Natural killer cell (primary cell): ENCODE measurements at places on chromosomes 6 and 20. TPM values are rescaled to one million over a fixed set of nuclear protein-coding genes. Genes with fewer than 3 reads are reported as not detected.

GRCh38 chr20:34676642-34677373, at the start of gene PIGU:
Gene PIGU (minus strand): TSS chr20:34677092. CDS start chr20:34677085, 7 bp downstream.
- peak; percentile 98 for DNase-seq

DNA sequence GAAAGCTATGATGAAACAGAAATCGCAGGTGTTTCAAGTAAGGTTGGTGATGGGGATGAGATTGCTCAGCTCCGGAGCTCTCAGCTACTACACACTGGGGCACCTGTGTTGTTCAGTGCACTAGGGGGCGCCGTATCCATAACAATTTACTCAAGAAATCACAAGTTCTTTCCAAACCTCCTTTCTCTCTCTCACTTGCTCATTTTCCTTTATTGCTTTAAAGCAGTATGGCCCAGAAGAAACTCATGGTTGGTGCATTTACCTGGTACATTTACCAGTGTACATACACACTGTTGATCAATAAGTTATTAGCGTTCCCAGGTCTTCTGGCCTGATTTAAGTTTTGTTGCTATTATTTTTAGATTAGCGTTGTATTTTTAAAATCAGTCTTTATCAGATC, 235.2 kb upstream of the TAB2 start:
- peak; percentile 46 for DNase-seq

DNA sequence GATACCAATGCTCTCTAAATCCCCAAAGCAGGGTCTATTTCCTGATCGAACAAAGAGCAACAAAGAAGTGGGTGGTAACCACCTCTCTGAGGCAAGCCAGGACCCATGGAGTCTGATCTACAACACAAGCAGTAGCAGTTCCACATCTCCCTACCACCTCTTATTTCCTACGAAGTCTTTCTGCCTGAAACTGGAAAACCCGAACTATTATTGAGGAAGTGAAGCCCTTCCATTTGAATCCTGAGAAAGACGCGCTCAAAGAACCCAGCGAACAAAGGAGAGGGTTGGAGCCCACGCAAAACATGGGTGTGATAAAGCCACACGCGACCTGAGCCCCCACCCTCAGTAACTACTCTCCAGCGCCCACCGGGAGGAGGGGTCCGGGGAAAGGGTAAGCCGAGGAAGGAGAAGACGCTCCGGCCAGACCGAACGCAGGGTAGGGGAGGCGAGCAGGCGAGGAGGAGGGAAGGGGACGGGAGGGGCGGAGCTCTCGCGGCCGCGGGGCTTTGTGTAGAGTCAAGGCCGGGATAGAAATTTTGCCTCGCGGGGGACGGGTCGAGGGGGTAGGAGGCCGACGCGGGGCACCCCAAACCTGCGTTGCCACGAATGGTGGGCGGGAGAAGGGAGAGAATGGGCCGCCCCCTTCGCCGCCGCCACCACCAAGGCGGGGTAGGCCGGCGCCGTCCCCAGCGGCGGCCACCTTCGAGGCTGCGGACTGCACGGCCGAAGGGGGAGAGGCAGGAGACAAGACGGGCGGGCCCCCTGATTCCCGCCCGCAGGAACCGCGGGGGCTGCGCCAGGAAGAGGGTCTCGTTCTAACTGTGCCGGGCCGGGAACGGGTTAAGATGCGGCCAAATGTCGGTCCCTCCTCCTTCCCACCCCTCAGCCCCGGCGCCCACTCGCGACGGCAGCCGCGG, 802 bp downstream of the HDAC2 start:
- peak; percentile 66 for DNase-seq

The OTOR gene
- not detected for total RNA-seq

GRCh38 chr20:62319346-62319909, 16.6 kb downstream of the ADRM1 start:
- DNase-seq: no peak

DNA sequence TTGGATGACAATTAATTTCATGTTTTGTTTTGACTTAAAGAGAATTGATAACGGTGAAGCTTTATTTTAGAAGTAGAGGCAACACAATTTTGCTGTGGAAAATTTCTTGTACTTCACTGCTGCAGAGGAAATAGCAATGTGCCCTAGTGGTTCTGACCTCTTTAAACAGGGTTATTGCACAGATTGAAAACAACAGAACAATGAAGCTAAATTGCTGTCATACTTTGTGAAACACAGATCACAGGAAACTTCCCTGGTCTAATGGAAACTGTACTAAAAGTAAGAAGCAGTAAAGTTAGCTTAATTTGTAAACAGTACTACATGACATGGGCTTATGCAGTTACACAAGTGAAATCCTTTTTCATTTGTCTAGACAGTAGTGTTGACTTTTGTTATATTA, 31.3 kb downstream of the OR2A4 start:
- DNase-seq: no peak

The ENPP1 gene
- total RNA-seq: 0.83 TPM

DNA sequence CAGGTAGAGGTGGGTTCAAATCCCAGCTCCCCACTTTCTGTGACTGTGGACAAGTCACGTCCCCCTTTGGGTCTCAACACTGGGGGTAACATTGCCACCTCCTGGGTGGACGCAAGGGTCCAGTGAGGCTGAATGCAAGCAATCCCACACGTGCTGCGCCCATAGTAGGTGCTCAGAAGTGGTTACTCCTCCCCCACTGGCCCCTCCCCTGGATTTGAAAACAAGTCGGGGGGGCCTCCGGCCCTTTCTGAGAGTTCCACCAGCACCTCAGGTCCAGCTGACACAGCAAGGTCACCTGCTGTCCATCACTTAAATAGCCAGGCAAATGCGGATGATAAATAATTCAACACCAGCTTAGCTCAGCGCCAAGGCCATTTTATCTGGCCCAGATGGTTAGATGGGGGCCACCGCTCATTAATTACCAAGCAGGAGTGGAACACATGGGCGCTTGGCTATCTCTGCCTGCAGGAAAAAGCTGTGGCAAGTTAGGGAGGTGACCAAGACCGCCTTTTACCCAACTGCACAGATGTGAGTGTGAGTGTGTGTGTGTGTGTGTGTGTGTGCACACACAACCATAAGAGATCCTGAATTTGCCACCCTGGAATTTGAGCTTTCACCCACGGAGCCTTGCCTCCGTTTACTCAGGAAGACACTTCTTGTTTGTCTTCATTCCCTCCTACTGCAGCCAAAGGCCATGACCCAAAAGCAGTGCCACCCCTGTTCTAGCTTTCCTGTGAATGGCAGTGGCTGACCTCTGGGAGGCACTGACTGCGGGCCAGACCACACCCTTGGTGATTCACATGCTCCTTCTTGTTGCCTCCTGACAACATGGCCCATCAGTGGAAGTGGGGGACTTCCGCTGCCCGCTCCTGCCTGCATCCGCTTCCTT, 34.7 kb upstream of the KCNB1 start:
- no peak for DNase-seq

DNA sequence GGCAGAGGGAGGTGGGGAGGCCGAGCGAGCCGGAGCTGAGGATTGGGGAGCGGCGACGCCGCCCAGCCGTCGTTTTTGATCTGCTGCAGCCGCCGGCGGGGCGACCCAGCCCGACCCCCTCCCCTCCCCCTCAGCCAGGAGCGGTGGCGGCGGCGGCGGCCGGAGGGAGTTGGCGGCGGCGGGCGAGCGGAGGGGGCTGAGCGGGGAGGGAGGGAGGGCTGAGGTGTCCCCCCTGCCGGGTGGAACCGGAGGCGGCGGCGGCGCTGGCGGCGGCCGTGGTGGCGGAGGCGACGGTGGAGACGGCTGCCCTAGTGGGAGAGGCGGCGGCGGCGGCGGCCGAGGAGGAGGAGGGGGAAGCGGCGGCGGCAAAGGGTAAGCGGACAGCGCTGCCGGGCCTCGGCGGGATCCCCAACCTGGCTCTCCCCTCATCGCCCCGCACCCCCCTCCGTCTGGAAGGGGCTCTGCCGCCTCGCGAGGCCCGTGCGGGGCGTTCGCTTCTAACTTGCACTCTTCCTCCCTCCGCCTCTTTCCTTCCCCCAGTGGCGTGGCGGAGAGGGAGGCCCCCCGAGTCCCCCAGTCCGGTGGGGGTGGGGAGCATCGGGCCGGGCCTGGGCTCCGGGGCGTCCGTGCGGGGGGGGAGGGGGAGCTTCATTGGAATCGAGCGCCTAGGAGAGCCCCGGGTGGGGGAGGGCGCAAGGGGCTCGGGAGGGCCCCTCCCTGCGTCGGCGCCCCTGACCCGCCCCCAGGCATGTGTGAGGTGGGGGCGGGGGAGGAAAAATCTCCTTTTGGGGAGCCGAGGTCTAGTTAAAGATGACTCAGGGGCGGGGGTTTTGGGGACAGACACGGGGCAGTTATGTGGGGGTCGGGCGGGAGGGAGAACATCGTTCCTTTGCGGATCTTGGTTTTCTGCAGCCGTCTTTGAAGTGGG, at the start of gene TAB2:
TAB2 (plus strand) TSS at position 69 of the 928 bp plus-strand sequence. CDS start 52,286 bp downstream, outside the sequence.
- DNase-seq: peak; percentile 73

GRCh38 chr6:52522655-52523054, 54.2 kb downstream of the TRAM2 start:
- no peak for DNase-seq

The TOMM6 gene
- total RNA-seq: 95.0 TPM

GRCh38 chr6:138454981-138455706, 44.1 kb downstream of the NHSL1 start:
- DNase-seq: peak; percentile 64

DNA sequence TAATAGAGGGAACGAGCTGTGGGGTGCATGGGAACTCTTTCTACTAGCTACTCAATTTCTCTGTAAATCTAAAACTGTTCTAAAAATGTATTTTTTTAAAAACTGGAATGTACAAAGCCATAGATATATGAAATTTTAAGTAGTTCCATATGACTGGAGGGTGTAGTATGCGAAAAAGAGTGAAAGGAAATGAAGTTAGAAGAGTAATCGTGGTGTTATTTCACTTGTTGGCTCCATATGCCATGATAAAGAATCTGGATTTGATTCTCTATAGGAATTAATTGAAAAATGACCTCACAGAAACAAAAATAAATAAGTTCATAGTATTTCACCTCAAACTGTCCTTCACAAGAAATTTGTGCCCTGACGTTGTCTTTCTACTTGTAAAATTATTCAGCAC, 500.2 kb downstream of the TENT5A start:
- no peak for DNase-seq

DNA sequence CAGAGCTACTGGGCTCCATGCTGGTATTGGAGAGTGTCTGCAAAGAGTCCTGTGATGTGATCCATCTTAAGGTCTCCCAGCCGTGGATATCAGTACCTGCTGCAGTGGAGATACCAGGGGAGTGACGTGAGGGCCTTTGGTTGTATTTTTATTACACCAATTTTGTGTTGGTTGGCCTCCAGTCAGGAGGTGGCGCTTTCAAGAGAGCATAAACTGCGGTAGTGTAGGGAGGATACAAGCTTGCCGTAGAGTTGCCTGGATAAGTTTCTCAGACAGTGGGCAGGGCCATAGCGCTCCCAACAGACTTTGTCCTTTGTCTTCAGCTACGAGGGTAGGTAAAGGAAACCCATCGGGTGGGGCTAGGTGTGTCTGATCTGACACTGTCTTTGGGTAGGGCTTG, 113.0 kb upstream of the CEP162 start:
- DNase-seq: no peak

DNA sequence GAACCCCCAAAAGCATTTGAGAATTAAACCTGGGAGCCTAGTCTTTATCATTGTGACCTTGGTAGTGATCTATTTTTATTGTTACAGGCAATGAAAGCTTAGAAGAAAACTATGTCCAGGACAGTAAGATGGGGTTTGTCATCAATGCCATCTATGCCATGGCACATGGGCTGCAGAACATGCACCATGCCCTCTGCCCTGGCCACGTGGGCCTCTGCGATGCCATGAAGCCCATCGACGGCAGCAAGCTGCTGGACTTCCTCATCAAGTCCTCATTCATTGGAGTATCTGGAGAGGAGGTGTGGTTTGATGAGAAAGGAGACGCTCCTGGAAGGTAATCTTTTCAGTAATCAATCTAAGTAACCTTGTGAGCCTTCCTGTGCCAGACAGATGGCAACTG, 191.5 kb upstream of the RAB32 start:
- no peak for DNase-seq

The ARFGAP1 gene
- total RNA-seq: 118 TPM

- DNase-seq: no peak
These were observed 412.7 kb downstream of the MAFB start for GRCh38 chr20:40276301-40276700.

DNA sequence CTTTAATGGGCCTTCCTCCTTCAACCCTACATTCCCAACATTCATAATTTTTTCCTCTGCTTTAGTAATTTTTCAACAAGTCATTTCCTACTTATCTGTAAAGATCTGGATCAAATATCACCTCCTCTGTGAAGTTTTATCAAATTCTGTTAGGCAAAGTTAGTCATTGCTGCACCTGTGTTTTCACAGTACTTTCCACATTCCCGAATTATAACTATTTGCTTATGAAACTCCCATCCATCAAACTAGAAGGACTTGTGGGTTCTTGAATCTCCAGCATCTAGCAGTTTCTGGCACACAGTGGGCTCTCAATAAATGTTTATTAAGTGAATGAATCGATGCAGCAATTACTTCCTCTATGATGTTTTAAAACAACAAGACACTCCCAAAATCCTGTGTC, 257.6 kb downstream of the HDGFL1 start:
- DNase-seq: no peak

- DNase-seq: no peak
These were observed 31.7 kb downstream of the DLGAP4 start for GRCh38 chr20:36337886-36338285.

DNA sequence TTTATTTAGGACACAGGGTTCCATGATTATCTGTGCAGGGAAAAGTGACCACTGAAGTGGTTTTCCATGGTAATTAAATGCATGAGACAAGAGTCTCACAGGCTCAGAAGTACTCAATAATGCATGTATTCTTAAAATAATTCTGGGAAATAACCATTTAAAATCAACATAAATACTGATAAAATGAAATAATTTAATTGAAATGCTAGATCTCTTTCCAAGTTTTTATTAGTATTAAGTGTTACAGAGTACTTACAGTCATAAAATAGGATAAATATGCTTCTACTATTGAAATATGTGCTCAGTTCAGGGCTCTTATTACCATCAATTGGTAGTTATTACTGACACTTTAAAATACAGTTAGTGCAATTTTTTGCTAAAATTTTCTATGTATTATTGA, 916.0 kb upstream of the GJE1 start:
- no peak for DNase-seq

- no peak for DNase-seq
These were observed 43.8 kb downstream of the ZBTB46 start for GRCh38 chr20:63787302-63787701.

GRCh38 chr6:33856655-33857054, 52.9 kb upstream of the MLN start:
- DNase-seq: peak; percentile 82
